ENCODE measurements at places on chromosomes 1 and 21. TPM values are rescaled to one million over a fixed set of nuclear protein-coding genes. Genes with fewer than 3 reads are reported as not detected.

The ETV3L gene
- total RNA-seq: not detected

The RABGAP1L gene
- total RNA-seq: 80.6 TPM

The TMEM52 gene
- total RNA-seq: 1.5 TPM

The RCAN3 gene
- total RNA-seq: 11.3 TPM

The ECE1 gene
- total RNA-seq: 108 TPM

The TMCC2 gene
- total RNA-seq: 4.8 TPM

The CLDN14 gene
- total RNA-seq: not detected

The KCNH1 gene
- not detected for total RNA-seq

The LRRC40 gene
- total RNA-seq: 10.3 TPM

The CFAP107 gene
- total RNA-seq: not detected

The NBPF6 gene
- total RNA-seq: not detected

The S100A16 gene
- 69.6 TPM for total RNA-seq

The GBP5 gene
- total RNA-seq: 5.4 TPM

The FRRS1 gene
- total RNA-seq: 6.8 TPM

The TTC13 gene
- total RNA-seq: 18.6 TPM

The KCNE1 gene
- total RNA-seq: 13.6 TPM

The HRNR gene
- not detected for total RNA-seq

The MANEAL gene
- 6.9 TPM for total RNA-seq

The APOBEC4 gene
- not detected for total RNA-seq

The PYCR2 gene
- 61.6 TPM for total RNA-seq

The ST6GALNAC3 gene
- total RNA-seq: 5.6 TPM

The LCE2C gene
- not detected for total RNA-seq

The FCRL2 gene
- total RNA-seq: 0.20 TPM

The NEK2 gene
- 0.35 TPM for total RNA-seq

Measured in upper lobe of right lung (tissue), 1 donor.